ENCODE measurements at places on chromosomes 3 and 15. TPM values are rescaled to one million over a fixed set of nuclear protein-coding genes. Genes with fewer than 3 reads are reported as not detected.

DNA sequence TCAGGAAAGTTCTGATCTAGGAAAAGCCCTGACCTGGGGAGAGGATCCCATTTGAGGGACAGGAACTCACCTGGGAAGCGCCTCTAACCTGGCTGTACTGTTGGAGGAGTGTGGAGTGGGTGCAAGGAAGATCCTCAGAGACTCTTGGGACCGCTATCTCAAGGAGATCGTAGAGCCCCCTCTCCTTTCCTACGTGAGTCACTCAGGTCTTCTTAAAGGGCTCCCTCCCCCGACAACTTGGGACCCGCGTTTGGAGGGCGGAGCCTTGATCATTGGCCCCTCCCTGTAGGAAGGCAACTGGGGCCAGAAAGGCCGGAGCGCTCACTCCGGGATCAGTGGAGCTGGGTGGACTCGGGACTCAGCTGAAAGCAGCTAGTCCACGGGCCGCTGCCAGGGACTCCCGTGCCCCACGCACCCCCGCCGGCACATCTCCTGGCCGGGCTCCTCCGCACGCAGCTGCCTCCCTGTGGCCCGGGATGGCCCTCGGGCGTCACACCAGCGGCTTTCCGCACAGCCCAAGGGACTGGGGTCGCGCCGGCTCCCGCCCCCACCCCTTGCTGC lies 520 bp downstream of the SLC26A6 start:
- H3K36me3 ChIP-seq = peaks cover 10% of the 10 kb centered on the region
- H3K4me3 ChIP-seq = peak overlapping the region; percentile 88
- no peaks in the 10 kb centered on the region for H3K27me3 ChIP-seq
- peaks cover 21% of the 10 kb centered on the region for H3K4me1 ChIP-seq

GRCh38 chr3:185115371-185115770 lies 37.5 kb downstream of the C3orf70 start:
- H3K4me1 ChIP-seq = no peaks in the 10 kb centered on the region
- DNase-seq = no peak
- peaks cover 12% of the 10 kb centered on the region for H3K27me3 ChIP-seq

- H3K27me3 ChIP-seq = peaks cover 46% of the 10 kb centered on the region
- H3K27ac ChIP-seq = no peak overlapping the region
Observed at GRCh38 chr15:84081391-84082168, 154.0 kb upstream of the GOLGA6L4 start.

The MYD88 gene
- total RNA-seq = 29.3 TPM

GRCh38 chr15:67037694-67038093 lies 27.7 kb upstream of the SMAD3 start:
- no peak overlapping the region for H3K27ac ChIP-seq
- H3K4me3 ChIP-seq = no peak overlapping the region
- no peak for DNase-seq
- no peaks in the 10 kb centered on the region for H3K36me3 ChIP-seq

GRCh38 chr3:164477403-164477802 lies 600.9 kb downstream of the SI start:
- no peak overlapping the region for H3K4me3 ChIP-seq
- no peaks in the 10 kb centered on the region for H3K27me3 ChIP-seq
- no peaks in the 10 kb centered on the region for H3K36me3 ChIP-seq
- no peak for DNase-seq
- H3K27ac ChIP-seq = no peak overlapping the region

GRCh38 chr3:151210676-151211381 lies 7.8 kb upstream of the GPR171 start:
- H3K27me3 ChIP-seq = no peaks in the 10 kb centered on the region
- DNase-seq = no peak
- H3K27ac ChIP-seq = peak overlapping the region; percentile 85
- H3K36me3 ChIP-seq = peaks cover 8% of the 10 kb centered on the region

DNA sequence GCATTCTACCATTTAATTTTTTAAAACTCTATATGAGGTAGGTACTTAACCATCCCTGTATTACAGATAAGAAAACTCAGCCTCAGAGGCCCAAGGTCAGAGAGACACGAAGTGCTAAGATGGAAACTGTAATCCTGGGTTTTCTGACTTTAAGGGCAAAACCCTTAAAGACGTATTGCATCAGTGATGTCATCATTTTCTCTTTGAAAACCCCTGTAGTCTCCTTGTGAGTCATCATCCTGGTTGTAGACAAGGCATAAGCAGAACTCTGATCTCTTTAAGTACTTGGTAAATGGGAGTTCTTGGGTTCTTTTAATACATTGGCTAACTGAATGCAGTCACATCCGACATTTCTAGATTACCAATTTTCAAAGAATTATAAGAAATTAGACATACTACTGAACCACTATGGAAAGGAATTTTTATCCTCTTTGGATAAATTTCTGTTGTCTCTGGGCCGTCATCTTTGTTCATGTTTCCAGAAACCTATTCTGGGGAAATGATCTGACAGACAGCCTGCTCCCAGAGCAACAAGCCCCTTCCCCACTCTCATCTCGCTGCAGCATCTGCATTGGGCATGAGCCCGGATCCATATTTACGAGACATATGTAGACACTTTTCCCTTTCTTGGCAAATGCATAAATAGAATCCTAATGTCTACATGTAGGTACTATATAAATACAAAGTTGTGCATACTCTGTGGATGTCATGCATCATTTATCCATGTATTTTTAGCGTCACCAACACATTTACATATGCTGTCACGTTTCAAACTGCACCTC lies 48.7 kb upstream of the MDFIC2 start:
- H3K4me3 ChIP-seq = no peak overlapping the region
- DNase-seq = no peak
- H3K36me3 ChIP-seq = no peaks in the 10 kb centered on the region

DNA sequence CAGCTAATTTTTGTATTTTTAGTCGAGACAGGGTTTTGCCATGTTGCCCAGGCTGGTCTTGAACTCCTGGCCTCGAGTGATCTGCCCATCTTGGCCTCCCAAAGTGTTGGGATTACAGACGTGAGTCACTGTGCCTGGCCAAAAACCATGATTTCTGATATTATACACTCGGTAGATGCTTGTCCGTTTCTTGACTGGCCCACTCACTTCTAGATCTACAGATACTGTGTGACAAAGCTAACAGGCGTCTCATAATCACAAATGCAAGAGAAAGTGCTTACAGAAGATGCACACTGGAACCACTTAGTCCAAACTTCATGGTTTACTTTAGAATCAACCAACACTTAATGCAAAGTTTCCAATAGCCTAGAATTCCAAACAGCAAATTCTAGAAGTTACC lies 8.4 kb downstream of the PROK2 start:
- H3K27me3 ChIP-seq = peaks cover 27% of the 10 kb centered on the region
- no peak overlapping the region for H3K4me3 ChIP-seq
- no peaks in the 10 kb centered on the region for H3K4me1 ChIP-seq
- H3K36me3 ChIP-seq = no peaks in the 10 kb centered on the region
- DNase-seq = no peak

The PIGZ gene
- 0.27 TPM for total RNA-seq

The TUSC7 gene
- not detected for total RNA-seq

GRCh38 chr3:57694146-57694545 lies 1.3 kb upstream of the DENND6A start:
- peaks cover 3% of the 10 kb centered on the region for H3K36me3 ChIP-seq
- H3K4me3 ChIP-seq = peak overlapping the region; percentile 88
- no peaks in the 10 kb centered on the region for H3K27me3 ChIP-seq
- no peak for DNase-seq
- peaks cover 23% of the 10 kb centered on the region for H3K4me1 ChIP-seq

GRCh38 chr3:156036258-156037053 lies 83.9 kb upstream of the KCNAB1 start:
- H3K36me3 ChIP-seq = no peaks in the 10 kb centered on the region
- no peaks in the 10 kb centered on the region for H3K4me1 ChIP-seq
- no peaks in the 10 kb centered on the region for H3K27me3 ChIP-seq
- DNase-seq = no peak

DNA sequence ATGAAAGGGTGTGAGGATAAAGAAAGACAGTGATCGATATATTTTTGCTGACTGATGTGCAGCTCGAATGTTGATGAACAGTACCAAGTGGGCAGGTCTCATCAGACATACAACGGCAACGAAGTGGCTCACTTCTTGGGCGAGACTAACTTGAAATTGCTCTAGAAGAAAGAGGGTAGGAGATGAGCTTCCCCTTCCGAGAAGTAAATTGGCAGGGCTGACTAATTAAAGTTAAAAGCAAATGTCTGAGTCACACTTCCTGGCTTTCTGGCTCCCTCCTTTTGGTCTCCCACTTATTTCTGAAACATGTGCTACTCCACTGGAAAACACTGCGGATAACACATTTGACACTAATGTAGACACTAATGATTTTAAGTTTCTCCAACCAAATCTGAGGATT lies 228.3 kb downstream of the ABHD5 start:
- no peak overlapping the region for H3K27ac ChIP-seq
- peaks cover 29% of the 10 kb centered on the region for H3K27me3 ChIP-seq
- H3K36me3 ChIP-seq = no peaks in the 10 kb centered on the region
- H3K4me3 ChIP-seq = no peak overlapping the region

The GTF2E1 gene
- total RNA-seq = 25.2 TPM

- no peak for DNase-seq
- peaks cover 6% of the 10 kb centered on the region for H3K27me3 ChIP-seq
- H3K27ac ChIP-seq = no peak overlapping the region
- no peaks in the 10 kb centered on the region for H3K36me3 ChIP-seq
- H3K4me3 ChIP-seq = no peak overlapping the region
- H3K4me1 ChIP-seq = no peaks in the 10 kb centered on the region
Observed at GRCh38 chr15:52963865-52964264, 173.7 kb upstream of the ONECUT1 start.

- no peak overlapping the region for H3K4me3 ChIP-seq
- H3K27me3 ChIP-seq = no peaks in the 10 kb centered on the region
- H3K4me1 ChIP-seq = no peaks in the 10 kb centered on the region
- no peak for DNase-seq
- no peaks in the 10 kb centered on the region for H3K36me3 ChIP-seq
- no peak overlapping the region for H3K27ac ChIP-seq
Observed at GRCh38 chr3:65508750-65509422, 529.8 kb downstream of the MAGI1 start.

DNA sequence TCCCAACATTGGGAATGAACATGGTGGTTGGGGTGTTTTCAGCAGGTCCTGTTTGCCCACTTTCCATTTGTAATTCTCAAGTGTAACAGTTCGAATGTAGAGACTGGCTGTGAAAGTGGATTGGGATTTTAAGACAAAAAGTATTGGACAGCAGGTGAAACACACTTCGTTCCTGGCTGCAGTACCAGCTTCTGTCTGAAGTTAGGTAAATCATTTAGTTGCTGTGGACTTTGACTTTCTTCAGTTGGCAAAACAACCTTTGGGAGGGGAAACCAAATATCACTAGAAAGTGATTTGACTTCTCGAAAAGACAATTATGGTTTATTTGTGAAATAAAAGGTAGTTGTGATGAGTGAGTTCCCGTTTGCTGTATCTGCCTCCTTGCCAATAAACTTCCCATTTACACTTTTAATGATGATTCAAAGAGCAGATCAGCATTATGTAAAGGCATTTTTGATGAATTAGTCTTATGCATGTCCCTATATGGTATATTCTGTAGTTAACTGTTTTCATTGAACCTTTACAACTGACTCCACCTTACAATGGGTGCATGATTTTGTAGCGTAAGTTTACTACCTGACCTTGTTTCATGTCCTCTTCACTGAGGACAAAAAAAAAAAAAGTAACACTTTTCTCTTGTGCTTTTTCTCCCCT lies 34.0 kb downstream of the FNDC3B start:
- no peak overlapping the region for H3K4me3 ChIP-seq
- no peaks in the 10 kb centered on the region for H3K27me3 ChIP-seq
- peaks cover 3% of the 10 kb centered on the region for H3K36me3 ChIP-seq
- no peak for DNase-seq

DNA sequence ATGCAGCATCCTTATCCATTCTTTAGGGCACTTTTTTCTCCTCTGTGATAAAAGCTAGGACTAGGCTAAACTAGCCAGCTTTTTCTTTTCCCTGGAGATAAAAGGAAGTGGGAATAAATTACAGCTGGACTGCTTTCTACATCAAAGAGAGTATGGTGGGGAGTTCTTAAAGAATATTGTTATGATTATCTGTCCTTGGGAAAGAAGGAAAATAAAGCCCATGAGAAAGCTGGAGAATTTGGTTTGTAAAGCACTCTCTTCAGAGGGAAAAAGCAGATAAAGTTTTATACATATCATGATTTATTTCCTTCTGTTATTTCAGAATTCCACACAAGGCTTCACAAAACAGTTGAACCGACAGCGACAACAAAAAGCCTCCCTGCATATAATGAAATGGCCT lies 923.0 kb downstream of the DIPK2A start:
- no peaks in the 10 kb centered on the region for H3K27me3 ChIP-seq
- H3K4me1 ChIP-seq = no peaks in the 10 kb centered on the region
- H3K4me3 ChIP-seq = no peak overlapping the region
- no peaks in the 10 kb centered on the region for H3K36me3 ChIP-seq
